ENCODE measurements at places on chromosomes 12 and 14.

GRCh38 chr12:47981496-47982260, 18.3 kb downstream of the TMEM106C start:
- no peak for DNase-seq

GRCh38 chr12:6029401-6029800, 84.3 kb upstream of the ANO2 start:
- no peak for DNase-seq

DNA sequence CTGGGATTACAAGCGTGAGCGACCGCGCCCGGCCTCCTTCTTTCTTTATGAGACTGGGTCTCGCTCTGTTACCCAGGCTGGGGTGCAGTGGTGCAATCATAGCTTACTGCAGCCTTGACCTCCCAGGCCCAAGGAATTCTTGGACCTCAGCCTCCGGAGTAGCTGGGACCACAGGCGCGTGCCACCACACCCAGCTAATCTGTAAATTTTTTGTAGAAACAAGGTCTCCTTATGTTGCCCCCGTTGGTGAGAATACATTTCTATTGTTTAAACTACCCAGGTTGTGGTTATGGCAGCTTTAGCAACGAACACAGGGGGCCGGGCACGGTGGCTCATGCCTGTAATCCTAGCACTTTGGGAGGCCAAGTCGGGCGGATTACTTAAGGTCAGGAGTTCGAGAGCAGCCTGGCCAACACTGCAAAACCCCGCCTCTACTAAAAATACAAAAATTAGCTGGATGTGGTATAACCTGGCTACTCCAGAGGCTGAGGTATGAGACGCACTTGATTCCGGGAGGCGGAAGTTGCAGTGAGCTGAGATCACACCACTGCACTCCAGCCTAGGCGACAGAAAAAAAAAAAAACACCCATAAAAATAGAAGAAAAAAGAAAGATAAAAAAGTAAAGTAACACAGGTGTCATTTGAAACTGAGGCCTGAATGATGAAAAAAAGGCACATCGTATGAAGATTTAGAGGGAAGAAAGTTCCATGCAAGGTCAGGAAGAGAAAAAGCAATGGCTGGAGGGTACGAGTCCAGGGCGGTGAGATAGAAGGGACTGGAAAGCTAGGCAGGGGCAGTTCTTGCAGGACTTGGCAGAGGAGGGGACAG, 977 bp upstream of the TMEM120B start:
- DNase-seq = no peak

GRCh38 chr14:51473808-51474565, 177.7 kb upstream of the FRMD6 start:
- no peak for DNase-seq

DNA sequence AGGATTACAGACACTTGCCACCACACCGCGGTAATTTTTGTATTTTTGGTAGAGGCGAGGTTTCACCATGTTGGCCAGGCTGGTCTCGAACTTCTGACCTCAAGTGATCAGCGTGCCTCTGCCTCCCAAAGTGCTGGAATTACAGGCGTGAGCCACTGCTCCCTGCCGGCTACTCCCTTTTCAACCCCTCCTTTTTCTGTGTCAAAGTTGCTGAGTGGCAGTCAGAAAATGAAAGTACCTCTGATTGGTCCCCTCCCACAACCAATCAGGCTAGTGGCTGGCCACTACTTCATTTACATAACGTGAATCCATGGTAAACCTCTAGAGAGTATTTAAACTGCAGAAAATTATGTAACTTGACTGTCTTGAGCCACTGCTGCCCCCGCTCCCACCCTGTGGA, 5.9 kb downstream of the RESF1 start:
- DNase-seq = no peak

GRCh38 chr14:105617201-105617777, 90.9 kb downstream of the TMEM121 start:
- DNase-seq = no peak

- no peak for DNase-seq
Measured at GRCh38 chr14:104752423-104752734, 568 bp upstream of the SIVA1 start.

DNA sequence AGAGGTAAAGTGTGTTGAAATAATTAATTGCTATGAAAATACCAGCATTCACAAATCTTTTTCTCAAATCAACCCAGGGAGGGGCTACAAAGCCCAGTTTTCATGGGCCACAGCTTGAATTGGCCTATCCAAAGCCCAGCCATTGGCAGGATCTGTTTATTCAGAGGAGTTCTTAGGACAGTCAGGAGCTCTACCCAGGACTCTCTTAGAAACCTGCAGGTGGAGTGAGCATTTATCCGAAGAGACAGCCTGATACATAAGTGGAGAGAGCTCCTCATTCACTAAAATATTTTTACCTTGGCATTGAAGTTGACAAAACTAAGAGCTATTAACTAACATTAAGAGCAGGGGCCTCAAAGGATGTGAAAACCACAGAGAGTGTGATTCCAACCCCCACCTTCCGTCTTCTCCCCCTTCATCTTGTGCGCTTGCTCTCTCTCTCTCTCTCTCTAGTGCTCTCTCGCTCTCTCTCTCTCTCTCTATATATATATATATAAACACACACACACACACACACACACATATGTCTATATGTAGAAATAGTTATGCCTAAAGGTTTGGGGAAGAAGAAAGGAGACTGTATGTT, 315.5 kb downstream of the SNAPC1 start:
- DNase-seq = no peak

DNA sequence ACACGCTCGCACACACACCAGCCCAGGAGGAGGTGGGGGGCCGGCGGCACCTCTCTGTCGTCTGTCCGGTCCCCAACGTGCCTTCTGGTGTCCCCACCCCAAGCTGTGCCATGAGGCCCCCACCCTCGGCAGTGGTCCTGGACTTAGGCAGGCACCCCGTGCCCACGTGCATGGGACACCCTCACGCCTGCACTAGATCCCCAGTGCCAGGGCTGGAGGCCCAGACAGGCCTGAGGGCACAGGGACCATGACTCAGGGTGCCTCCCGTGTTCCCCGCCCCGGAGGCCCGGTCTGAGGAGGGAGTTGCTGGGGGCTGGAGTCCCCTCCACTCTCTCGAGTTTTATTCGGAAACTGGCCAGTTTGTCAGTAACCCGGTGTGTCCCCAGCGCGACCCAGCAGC, 38.8 kb downstream of the LRCOL1 start:
- DNase-seq = no peak

DNA sequence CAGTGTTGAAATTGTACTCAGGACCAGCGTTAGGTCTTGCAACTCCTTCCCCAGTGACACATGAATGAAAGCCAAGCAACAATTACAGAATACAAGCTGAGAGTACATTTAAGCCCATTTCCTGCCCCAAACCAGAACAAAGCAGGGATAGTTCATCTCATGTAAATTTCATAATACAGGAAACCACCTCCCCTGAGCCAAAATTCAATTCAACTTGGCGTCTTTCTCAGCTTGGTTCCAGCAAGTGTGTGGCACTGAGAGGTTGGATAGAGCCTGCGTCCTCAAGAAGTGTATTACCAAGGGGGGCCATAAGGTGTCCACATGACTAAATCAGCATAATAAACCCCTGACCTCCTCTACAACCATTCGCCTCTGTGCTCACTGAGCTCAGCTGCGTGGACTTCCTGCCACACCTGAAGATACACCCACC, 278.9 kb upstream of the CRY1 start:
- DNase-seq = no peak

GRCh38 chr12:97300891-97301290, 161.7 kb upstream of the RMST start:
- no peak for DNase-seq

DNA sequence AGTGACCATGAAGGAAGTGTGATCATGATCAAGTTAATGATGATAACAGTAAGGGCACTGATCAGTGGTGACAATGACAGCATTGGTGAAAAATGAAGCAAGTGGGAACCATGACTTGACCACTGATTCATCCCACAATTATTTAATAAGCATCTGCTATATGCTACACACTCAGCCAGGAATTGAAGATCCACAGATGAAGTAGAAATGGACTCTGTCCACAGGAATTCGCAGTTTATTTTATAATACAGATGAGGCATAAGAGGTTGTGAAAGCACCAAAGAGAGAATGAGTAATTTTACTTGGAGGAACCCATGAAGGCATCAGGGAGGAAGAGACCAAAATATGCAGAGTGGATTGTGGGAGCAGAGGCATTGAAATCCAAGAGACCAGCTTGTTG, 33.8 kb upstream of the SMUG1 start:
- DNase-seq = no peak
